ENCODE measurements at places on chromosomes 4 and X.

GRCh38 chr4:122921971-122922876 is at the start of gene NUDT6:
TSS of gene NUDT6 (minus strand) at chr4:122922597. CDS start at chr4:122922572, 25 bp downstream.
- DNase-seq = no peak

DNA sequence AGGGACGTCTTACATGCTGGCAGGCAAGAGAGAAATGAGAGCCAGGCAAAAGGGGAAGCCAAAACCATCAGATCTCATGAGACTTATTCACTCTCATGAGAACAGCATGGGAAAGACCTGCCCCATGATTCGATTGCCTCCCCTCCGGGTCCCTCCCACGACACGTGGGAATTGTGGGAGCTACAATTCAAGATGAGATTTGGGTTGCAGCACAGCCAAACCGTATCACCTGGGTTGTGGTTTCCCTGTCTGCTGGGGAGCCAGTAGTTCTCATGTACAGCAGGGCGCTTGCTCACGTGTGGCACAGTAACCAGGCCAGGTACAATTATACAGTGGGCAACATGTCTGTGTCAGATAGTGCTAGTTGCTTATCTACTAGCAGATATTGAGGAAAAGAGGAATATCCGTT is 11.1 kb upstream of the RS1 start:
- no peak for DNase-seq

DNA sequence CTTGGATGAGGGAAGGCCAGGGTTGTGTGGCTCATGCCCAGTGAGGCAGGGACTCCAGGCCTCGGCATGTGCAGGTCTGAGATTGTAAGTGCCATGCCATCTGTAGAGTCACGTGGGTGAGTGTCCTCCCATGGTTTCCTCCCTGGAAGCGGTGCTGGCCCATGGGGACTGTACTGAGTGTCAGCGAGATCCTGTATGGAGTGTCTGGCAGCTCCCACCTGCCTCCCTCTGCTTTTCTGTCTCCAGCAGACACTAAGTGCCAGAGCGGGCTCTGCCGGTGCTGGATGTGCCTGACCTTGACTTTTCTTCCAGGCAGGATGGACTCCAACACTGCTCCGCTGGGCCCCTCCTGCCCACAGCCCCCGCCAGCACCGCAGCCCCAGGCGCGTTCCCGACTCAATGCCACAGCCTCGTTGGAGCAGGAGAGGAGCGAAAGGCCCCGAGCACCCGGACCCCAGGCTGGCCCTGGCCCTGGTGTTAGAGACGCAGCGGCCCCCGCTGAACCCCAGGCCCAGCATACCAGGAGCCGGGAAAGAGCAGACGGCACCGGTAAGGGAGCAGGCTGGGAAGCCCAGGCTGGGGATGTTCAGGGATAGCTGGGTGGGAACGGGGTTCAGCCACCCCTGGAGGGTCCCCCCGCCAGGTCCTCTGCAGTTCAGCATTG is 7.6 kb downstream of the WFS1 start:
- no peak for DNase-seq

DNA sequence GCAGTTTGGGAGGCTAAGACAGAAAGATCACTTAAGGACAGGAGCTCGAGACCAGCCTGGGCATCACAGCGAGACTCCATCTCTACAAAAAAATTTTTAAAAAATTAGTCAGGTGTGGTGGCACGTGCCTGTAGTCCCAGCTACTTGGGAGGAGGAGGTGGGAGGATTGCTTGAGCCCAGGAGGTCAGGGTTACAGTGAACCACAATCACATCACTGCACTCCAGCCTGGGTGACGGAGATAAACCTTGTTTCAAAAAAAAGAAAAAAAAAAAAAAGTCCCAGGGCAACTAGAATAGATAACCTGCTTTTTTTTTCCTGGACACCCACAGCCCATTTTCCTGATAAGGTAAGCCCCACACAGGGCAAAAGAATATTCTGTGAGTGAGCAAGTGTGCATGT is 96.3 kb downstream of the C4orf51 start:
- DNase-seq = no peak

GRCh38 chr4:40722576-40723161 is 27.1 kb upstream of the NSUN7 start:
- DNase-seq = no peak

DNA sequence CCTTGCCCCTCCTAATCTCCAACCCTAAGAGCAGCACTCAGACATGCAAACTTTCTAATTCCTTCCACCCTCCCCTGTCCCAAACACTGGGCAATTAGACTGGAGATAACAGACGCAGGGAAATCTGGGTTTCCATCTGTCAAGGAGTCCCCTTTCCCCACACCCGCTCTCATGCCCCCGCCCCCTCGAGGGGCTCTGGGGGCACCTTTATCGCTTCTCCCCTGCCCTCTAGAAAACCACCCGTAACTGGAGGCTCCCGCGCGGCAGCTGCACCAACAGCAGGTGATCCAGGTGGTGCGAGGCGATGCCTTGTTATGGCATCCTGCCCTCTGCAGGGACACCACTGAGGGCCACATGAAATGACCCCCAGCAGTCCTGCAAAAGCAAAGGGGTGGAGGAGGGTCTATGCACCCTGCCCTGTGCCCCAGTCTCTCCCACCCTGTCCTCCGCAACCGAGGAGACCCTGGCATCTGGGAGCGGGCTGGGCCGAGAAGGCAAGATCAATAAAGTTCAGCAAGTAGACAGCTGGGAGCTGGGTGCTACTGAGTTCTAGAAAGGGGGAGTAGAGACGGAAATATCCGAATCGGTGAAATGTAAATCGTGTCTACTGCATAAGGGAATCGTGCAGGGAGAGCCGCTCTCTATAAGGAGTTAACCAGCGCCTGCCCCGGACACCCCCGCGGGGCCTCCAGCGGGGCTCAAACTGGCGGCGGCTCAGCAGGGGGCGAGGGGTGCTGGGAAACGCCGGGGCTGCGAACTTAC is 1.6 kb downstream of the KCTD8 start:
- DNase-seq = no peak

DNA sequence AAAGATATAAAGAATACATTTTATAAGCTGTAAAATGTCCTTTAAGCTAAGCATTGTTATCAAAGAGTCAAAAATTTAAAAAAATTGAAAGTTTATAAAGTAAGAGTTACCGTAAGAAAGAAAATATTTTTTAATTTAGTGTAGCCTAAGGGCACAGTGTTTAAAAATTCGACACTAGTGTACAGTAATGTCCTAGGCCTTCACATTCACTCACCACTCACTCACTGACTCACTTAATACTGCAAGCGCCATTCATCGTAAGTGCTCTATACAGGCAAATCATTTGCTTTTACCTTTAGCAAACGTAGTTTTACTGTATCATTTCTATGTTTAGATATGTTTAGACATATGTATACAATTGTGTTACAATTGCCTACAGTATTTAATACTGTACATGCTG is 20.2 kb downstream of the GLRA3 start:
- DNase-seq = no peak

DNA sequence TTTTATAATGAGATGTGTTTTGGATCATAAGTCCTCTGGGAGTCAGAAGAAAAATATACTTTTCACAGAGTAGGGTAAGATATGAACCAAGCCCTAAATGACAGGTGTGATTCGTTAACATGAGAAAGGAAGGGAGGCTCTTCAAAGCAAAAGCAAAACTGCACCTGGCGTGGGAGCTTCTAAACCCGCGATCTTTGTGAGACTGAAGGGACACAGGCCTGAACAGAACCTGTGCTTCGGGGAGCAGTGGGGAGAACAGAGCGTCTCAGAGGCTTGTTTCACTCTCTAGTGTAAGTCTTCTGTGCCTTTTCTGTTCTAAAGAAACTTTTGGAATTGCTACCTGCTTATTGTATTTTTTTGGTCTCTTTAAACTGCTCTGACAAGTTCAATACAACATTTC is 30.2 kb upstream of the CYP4V2 start:
- DNase-seq = no peak

DNA sequence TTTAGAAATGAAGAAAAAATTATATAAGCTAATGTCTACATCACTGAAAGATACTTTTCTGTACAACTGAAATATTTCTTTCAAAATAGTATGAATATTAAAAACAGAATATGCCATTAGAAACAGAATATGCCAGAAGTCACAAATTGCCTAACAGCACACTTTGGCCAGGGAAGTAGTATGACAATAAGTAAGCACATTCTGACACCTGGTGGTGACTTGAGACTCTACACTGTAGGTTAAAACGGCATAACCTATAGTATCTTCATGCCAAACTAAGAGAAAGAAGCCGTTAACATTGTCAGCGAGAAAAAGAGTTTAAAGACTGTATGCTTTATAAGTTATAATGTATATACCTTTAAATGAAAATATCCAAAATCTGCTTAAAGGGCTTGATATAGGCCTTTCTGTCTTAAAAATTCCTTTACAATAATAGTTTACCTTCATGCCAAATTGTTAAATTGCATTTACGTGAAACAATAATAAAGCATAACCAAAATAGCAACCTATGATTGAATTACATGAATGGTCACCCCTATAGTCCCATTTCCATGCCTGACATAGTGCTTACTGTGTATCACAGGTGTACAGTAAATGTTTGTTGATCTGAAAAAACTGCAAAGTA is 32.8 kb downstream of the FAM13A start:
- DNase-seq = peak; percentile 4

DNA sequence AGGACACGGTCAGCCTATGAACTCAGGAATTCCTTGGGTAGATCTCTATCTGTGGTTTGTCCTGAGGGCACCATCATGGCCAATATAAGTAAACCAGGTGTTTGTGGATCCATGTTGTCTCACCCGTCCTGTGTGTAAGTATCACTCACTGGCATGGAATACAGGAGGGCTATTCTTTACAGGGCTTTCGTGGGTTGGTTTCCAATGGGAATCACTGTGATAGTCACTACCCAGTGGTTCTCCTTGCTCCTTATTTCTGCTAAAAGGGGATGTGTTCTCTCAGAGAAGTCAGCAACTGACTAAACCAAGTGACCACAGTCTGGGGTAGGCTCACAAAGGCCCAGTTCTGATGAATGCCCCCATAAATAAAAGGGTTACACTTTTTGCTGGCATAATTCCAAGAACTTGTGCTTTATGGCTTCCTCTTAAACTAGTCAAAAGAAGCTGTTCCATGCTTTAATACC is 236.7 kb upstream of the JADE1 start:
- no peak for DNase-seq

- DNase-seq = no peak
Observed at GRCh38 chrX:43882294-43882681, at the start of gene MAOB. TSS of gene MAOB (minus strand) at chrX:43882450. CDS start at chrX:43882299, 151 bp downstream.

GRCh38 chr4:38752372-38752940 is 30.3 kb downstream of the TLR10 start:
- DNase-seq = no peak

DNA sequence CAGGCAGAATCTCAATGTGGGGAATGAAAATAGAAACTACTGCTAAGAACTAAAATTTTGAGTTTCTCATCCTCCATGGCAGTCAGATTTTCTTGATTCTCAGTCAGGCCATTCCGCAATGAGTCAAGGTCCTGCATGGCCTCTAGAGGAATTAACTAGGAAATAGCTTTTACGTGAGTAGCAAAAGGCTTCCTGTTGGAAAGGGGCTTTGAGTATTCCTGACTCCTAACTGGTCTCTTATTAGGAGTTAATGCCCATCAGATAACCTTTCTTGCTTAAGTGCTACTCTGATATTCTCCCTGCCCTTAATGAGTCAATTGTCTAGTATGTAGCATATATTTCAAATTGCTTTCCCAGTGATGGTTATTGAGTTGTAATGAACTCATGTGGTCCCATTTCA is 65.7 kb upstream of the ARHGAP24 start:
- no peak for DNase-seq

- DNase-seq = no peak
Observed at GRCh38 chr4:87465739-87466366, 43.5 kb downstream of the NUDT9 start.

- no peak for DNase-seq
Observed at GRCh38 chrX:39008549-39008948, 207.3 kb downstream of the MID1IP1 start.

DNA sequence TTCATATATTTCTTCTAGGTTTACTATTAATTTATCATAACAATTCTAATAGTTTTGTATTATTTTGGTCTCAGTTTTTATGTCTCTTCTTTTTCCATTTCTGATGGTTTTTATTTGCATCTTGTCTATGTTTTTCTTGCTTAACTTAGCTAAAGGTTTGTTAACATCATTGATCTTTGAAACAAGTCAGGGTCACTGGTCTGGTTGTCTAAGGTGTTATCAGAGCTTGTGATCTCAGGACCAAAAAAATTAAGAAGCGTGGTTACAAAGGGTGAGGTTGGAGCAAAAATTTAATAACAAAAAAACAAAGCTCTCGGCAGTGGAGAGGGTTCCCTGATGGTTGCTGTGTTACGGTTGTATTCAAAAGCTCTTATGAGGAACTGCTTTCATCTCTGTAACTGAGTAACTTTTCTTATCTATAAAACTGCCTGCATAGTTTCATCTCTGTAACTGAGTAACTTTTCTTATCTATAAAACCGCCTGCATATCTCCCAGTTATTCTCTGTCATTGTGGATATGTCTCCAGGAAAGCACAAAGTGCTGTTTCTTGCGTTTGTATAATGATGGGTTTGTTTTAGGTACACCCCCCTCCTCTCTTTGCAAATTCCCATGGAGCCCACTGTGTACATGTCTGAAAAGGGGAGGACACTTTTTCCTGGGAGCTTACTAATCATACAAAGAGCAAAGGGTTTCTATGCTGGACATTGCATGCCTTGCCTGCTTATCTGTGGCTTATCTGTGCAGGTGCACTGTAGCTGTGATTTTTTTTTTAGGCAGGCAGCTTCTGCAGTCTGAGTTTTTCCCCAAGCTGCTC is 62.4 kb upstream of the UGT2B15 start:
- DNase-seq = no peak

Data from BJ (cell line).